ENCODE measurements at places on chromosomes 12 and 14. TPM values are rescaled to one million over a fixed set of nuclear protein-coding genes. Genes with fewer than 3 reads are reported as not detected.
A peak's percentile ranks its signal among the peaks of the same experiment; 100 is the strongest.

The GZMB gene
- 0.30 TPM for total RNA-seq

The SNAPC1 gene
- 5.8 TPM for total RNA-seq

DNA sequence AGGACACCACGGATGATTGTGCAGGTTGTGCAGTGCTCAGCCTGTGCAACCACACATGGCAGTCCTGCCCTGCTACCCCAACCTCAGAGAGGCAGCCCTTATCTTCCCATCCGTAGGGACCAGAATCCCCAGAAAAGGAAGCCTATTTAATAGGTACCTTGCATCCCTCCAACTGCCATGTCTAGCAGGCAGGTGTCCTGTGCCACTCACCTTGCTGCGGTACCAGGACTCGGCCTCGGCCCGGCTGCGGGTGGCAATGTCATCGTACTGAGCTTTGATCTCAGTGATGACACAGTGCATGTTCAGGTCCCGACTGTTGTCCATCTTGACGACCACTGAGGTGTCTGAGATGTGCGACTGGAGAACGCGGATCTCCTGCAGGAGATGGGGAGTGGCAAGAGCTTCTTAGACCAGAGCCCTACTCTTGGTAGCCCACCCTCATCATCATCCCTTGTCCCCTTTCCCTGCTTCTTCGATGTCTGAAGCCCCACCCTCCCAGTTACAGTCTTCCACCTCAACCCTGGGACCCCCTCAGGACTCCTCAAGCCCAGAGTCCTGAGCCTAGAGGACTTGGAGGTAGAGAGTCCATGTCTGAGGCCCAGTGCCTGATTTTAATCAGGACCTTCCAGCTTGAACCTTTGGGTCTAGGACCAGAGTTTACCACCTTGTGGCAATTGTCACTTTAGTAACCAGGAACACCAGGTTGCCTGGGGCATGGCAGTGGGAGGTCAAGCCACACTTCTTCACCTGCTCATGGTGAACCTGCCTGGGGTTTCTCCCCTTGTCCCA is 20.5 kb downstream of the KRT7 start:
- DNase-seq, result no peak

The RERGL gene
- total RNA-seq, result 0.79 TPM

DNA sequence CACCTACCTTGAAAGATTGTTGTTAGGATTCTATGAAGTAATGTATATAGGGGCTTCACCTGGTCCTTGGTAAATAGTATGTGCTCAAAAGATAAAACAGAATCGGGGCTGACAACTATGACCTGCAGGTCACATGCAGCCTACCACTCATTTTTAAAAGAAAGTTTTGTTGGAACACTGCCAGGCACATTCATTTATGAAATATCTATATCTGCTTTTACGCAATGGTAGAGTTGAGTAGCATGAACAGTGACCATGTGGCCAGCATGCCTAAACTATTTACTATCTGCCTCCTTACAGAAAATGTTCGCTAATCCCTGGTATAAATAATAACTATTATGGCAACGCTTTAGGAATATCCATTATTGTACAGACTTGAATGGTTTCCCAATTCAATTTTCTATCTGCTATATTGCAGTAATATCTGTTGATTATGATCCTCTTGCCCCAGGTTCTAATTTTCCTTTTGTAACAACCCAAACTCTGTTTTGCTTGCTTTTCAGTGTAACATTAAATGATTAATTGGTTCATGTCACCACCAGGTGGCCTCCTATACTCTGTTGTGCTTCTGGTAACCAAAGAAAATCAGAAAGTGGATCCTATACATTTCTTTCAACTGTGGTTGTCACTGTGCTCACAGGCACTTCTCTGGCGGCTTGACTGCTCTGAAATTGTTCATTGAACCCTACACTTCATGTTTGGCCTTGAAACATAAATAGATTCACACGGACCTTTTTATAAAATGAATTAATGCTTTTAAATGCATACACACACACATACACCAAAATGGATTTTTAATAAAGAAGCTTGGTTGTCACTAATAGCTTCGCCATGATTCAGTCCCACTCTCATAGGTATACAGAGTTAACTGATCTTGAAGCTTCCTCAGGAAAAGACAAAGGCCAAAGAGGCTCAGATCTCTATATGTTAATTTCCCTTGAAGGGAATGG is 227.7 kb upstream of the NPAS3 start:
- DNase-seq, result peak; percentile 60

- no peak for DNase-seq
Observed at GRCh38 chr12:123264642-123265041, 7.0 kb downstream of the CDK2AP1 start.

GRCh38 chr12:116459011-116459875 is 99.9 kb upstream of the MAP1LC3B2 start:
- no peak for DNase-seq

DNA sequence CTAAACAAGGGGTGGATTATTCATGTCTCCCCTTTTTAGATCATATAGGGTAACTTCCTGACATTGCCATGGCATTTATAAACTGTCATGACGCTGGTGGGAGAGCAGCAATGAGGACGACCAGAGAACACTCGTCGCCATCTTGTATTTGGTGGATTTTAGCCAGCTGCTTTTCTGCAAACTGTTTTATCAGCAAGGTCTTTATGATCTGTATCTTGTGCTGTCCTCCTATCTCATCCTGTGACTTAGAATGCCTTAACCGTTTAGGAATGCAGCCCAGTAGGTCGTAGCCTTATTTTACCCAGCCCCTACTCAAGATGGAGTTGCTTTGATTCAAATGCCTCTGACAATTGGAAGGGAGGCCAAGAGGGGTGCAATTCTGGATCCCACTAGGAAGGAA is 5.8 kb upstream of the CCDC63 start:
- no peak for DNase-seq

The FITM1 gene
- 13.0 TPM for total RNA-seq

DNA sequence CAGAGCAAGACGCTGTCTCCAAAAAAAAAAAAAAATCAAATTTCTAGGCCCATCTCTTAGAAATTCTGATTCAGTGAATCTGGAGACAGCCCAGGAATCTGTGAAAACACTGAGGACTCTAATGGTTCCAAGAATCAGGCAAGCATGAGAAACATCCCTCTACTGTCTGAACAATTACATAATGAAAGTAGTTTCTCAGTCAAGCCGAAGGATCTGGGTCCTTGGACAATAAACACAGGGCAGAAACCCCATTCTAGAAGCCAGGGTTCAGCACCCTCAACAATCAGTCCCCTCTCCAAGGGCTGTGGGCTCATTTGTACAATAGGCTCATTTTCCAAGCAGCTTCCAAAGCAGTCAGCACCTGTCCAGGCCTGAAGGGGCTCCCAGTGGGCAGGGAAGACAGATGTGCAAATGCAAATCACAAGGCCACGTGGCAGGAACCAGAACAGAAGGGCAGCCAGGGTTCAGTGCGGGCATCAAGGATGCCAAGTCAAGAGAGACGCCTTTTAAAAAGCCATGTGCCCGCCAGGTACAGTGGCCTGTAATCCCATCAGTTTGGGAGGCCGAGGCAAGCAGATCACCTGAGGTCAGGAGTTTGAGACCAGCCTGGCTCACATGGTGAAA is 96.1 kb downstream of the KSR2 start:
- no peak for DNase-seq

- no peak for DNase-seq
Observed at GRCh38 chr12:100445081-100445481, 28.6 kb upstream of the NR1H4 start.

DNA sequence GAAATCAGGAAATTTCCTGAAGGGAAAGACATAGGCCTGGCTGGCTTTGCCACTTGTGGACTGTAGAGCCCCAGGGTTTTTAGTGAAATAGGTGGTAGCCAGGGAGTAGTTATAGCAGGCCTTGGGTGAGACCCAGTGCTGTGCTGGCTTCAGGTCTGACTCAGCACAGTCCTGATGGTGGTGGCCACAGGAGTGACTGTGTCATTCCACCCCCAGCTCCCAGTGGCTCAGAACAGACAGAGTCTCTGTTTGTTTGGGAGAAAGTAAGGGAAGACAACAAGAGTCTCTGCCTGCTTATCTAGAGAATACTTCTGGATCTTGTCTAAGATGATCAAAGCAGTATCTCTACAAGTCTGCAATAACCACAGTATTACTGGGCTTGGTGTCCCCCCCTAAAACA is 27.5 kb upstream of the OR6J1 start:
- DNase-seq, result no peak

- no peak for DNase-seq
Observed at GRCh38 chr12:34298176-34298970, 276.1 kb downstream of the ALG10 start.

- no peak for DNase-seq
Observed at GRCh38 chr12:12909995-12910420, 18.6 kb downstream of the GPRC5A start.

- no peak for DNase-seq
Observed at GRCh38 chr12:16392846-16393535, 45.5 kb downstream of the MGST1 start.

The SERPINA1 gene
- total RNA-seq, result 11.1 TPM

- DNase-seq, result no peak
Observed at GRCh38 chr12:46722394-46723185, 103.2 kb downstream of the SLC38A4 start.

DNA sequence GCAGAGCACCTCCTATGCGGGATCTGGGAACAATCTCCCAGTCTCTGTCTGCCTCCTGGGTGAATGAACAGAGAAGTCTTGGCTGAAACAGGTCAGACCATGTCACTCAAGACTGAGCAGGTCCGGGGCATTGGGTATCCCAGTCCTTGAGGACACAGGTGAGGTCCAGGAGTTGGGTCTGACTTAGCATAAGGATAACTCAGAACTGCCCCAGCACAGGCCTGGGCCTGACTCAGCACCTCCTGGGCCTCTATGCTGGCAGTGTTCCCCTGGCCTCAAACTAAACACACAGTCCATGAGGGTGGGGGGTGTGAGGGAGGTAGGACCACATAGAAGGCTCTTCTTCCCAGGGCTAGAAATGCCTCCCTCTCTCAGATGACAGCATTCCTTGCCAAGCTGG is 1.5 kb upstream of the SDR9C7 start:
- DNase-seq, result no peak

DNA sequence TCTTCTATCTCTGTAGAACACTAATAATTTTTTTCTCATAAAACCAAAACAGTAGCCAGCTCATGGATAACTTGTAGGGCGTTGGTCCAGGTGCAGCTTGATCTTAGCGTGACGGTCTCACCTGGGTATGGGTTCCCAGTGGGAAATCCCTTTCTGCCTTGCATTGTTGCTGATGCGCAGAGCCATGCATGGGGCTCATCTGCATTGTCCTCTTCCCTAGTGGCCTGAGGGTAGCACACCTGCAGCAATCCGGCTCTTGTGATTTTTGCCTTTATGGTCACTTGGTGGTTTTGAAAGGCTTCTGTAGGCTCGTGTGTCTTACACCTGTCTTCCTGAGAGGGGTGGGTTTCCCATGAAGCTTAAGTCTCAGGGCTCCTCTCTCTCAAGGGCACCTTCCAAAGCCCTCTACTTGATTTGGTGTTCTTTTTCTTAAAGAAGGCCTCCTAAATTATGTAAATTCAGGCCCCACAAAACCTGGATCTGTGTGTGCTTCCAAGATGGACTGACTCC is 130.6 kb downstream of the PRKCH start:
- DNase-seq, result no peak

GRCh38 chr14:72590577-72590976 is 303.3 kb downstream of the DPF3 start:
- DNase-seq, result no peak
